Adrenal gland (tissue), 19 donors: ENCODE measurements at places on chromosomes 3 and 15. TPM values are rescaled to one million over a fixed set of nuclear protein-coding genes. Genes with fewer than 3 reads are reported as not detected.

Gene SPINK8
- total RNA-seq = not detected

Gene CCDC39
- not detected for total RNA-seq

- H3K27ac ChIP-seq = no peak overlapping the region
- no peak for DNase-seq
- no peak overlapping the region for H3K4me3 ChIP-seq
- H3K36me3 ChIP-seq = no peaks in the 10 kb centered on the region
- no peaks in the 10 kb centered on the region for H3K4me1 ChIP-seq
Measured at GRCh38 chr15:35874260-35874905, 328.4 kb upstream of the DPH6 start.

Gene TBC1D23
- 49.4 TPM for total RNA-seq

DNA sequence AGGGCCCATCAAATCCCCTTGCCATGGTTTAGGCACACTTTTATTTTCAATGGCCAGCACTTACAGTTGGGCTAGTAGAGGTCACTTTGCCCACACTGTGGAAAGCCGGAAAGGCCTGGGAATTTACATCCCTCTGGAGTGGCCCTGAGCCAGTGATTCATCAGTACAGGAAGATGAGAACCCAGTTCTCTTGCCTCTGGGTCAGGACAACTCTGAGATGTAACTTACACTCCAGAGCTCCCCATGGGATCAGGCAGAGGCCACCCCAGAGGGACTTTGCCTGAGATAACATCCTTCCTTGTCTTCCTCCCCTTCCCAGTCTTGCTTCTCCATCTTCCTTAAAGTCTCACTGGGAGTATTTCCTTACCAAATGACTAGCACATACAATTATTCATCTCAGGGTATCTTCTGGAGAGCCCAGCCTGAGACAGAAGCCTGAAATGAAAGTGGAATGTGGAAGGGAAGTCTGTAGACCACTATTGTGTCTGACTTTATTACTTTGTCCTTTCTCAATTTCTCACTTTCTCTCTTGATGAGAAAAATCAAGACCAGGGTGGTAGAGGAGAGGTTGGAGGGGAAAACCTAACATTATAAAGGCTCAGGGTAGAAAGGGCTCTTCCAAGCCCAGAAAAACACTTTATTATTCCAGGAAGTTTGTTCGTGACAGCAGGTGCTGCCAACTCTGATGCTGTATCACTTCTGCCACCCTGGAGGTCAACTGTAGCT is 220.8 kb downstream of the ZNF621 start:
- no peak for DNase-seq
- H3K36me3 ChIP-seq = no peaks in the 10 kb centered on the region
- H3K4me3 ChIP-seq = no peak overlapping the region
- H3K4me1 ChIP-seq = no peaks in the 10 kb centered on the region

Gene COX5A
- total RNA-seq = 201 TPM

DNA sequence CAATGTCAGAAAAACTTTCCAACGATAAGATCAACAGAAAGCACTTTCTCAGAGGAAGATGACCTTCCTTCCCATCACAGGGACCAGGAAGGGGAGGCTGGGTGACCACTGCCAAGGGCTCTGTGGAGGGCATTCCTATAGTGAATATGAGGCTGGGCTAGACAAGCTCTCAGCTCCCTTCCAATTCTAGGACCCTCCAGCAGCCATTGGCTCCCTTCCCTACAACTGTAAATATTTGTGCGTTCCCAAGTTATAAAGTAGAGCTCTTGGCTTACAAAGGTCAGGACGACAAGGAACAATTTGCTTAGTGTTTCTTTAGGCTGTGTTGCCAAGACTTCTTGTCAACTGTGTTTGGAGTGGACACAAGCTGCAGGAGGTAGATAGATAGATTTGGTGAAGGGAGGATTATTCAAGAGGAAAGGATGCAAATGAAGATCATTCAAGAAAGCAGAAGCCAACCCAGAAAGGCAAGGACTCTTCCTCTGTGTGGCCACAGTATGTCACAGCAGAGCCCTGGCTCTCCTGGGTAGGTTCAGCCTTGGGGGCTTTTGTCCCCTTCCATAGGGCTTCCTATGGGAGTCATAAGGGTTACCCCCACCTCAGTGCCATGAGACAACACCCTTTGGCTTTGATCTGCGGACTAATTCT is 223.6 kb upstream of the TLE3 start:
- H3K4me1 ChIP-seq = peaks cover 4% of the 10 kb centered on the region
- no peaks in the 10 kb centered on the region for H3K36me3 ChIP-seq
- H3K27me3 ChIP-seq = no peaks in the 10 kb centered on the region
- no peak overlapping the region for H3K4me3 ChIP-seq
- no peak overlapping the region for H3K27ac ChIP-seq
- DNase-seq = no peak

Gene LRRIQ4
- total RNA-seq = 0.11 TPM

DNA sequence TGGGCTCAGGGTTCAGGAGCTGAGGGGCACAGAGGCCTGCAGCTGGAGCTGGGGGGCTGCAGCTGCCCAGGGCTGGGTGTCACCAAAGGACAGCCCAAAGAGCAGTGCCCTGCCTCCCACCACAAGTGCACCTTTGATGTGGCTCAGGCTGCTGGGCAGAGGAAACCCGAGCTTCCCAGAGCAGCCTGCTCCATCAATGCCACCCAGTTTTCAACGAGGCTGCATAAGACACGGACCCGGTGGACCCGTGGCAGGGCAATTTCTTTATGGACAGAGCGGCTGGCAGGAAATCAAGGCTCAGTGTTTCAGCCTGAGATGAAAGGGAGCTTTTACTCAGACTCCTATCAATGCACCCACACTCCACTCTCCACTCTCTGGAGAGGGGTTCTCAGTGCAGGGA is 18.7 kb downstream of the SEMA5B start:
- H3K4me3 ChIP-seq = no peak overlapping the region
- no peaks in the 10 kb centered on the region for H3K27me3 ChIP-seq
- no peaks in the 10 kb centered on the region for H3K4me1 ChIP-seq
- H3K36me3 ChIP-seq = no peaks in the 10 kb centered on the region
- no peak overlapping the region for H3K27ac ChIP-seq

Gene TRPC1
- total RNA-seq = 5.9 TPM

DNA sequence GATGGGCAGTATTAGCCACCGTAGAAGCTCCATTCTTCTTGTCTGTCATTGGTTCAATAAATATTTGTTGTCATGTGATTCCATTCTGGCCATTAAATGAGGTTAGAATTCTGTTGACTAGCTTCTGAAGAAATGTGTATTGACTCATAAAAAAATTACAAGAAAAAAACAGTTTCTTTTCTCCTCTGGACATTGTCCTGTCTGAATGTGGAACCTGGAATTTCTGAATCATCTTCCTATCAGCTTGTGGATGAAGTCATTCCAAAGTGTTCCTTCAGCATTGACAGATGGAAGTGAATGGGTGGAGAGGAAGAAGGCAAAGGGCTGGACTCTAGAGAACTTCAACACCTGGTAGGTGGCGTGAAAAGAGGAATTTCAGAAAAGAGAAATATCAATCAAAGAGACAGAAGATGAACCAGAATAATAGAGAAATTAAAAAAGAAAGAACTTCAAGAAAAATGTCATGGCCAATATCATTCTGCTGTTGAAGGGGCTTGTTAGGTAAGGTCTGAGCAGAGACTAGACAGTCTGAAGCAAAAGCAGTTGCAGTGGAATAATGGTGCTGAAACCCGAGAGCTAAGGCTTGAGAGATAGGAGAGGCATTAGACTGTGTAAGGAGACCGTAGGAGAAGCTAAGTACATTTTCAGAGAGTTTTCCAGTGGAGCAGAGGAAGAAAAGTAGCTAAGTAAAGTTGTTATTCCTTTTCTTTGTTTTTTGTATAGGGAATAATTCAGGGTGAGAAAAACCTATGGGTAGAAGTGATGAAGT is 806.6 kb downstream of the SQOR start:
- no peaks in the 10 kb centered on the region for H3K36me3 ChIP-seq
- H3K4me3 ChIP-seq = no peak overlapping the region
- H3K27me3 ChIP-seq = no peaks in the 10 kb centered on the region
- H3K4me1 ChIP-seq = no peaks in the 10 kb centered on the region
- H3K27ac ChIP-seq = no peak overlapping the region

Gene GORASP1
- total RNA-seq = 38.1 TPM

Gene H1-8
- total RNA-seq = not detected

- H3K27me3 ChIP-seq = no peaks in the 10 kb centered on the region
- no peak overlapping the region for H3K27ac ChIP-seq
- H3K4me3 ChIP-seq = no peak overlapping the region
- DNase-seq = no peak
- H3K4me1 ChIP-seq = no peaks in the 10 kb centered on the region
Measured at GRCh38 chr3:193945143-193945542, 190.8 kb upstream of the HES1 start.

- no peak overlapping the region for H3K4me3 ChIP-seq
- no peaks in the 10 kb centered on the region for H3K27me3 ChIP-seq
- H3K27ac ChIP-seq = no peak overlapping the region
- no peak for DNase-seq
Measured at GRCh38 chr3:50120364-50121071, 31.8 kb downstream of the RBM5 start.

GRCh38 chr15:71273731-71274447 is 158.6 kb downstream of the THSD4 start:
- H3K27ac ChIP-seq = no peak overlapping the region
- no peaks in the 10 kb centered on the region for H3K27me3 ChIP-seq
- no peaks in the 10 kb centered on the region for H3K36me3 ChIP-seq
- DNase-seq = no peak
- H3K4me1 ChIP-seq = peaks cover 9% of the 10 kb centered on the region

Gene MORC1
- total RNA-seq = not detected

DNA sequence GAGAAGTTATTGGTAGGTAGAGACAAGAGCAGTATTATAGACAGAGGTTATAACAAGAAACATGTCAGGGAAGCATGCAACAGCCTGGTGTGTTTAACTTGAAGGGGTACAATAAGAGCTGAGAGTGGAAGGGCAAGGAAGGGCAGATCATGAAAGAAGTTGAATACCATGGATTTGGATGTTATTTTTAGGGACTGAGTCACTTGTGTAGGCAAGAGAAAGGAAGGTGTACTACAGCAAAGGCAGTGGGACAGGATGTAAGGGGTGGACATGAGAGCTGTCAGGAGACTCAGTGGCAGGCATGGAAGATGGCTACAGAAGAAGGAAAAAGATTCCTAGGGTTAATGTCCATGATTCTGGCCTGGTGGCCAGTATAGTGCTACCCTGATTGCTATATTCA is 66.4 kb downstream of the TFG start:
- no peak overlapping the region for H3K4me3 ChIP-seq
- H3K27me3 ChIP-seq = no peaks in the 10 kb centered on the region
- H3K36me3 ChIP-seq = no peaks in the 10 kb centered on the region
- no peaks in the 10 kb centered on the region for H3K4me1 ChIP-seq
- DNase-seq = no peak
- H3K27ac ChIP-seq = no peak overlapping the region

GRCh38 chr15:81880314-81880713 is 165.5 kb downstream of the MEX3B start:
- peaks cover 6% of the 10 kb centered on the region for H3K27me3 ChIP-seq
- DNase-seq = no peak

- H3K4me3 ChIP-seq = no peak overlapping the region
- H3K27ac ChIP-seq = no peak overlapping the region
- no peak for DNase-seq
- H3K27me3 ChIP-seq = no peaks in the 10 kb centered on the region
Measured at GRCh38 chr3:188979669-188980310, 192.0 kb upstream of the TPRG1 start.

Gene ZDHHC3
- total RNA-seq = 97.0 TPM

- H3K36me3 ChIP-seq = no peaks in the 10 kb centered on the region
- peak overlapping the region; percentile 46 for H3K27ac ChIP-seq
- no peaks in the 10 kb centered on the region for H3K27me3 ChIP-seq
- no peak overlapping the region for H3K4me3 ChIP-seq
- DNase-seq = peak; percentile 39
Measured at GRCh38 chr3:187967993-187968392, 186.0 kb upstream of the LPP start.

Gene FEZF2
- not detected for total RNA-seq

DNA sequence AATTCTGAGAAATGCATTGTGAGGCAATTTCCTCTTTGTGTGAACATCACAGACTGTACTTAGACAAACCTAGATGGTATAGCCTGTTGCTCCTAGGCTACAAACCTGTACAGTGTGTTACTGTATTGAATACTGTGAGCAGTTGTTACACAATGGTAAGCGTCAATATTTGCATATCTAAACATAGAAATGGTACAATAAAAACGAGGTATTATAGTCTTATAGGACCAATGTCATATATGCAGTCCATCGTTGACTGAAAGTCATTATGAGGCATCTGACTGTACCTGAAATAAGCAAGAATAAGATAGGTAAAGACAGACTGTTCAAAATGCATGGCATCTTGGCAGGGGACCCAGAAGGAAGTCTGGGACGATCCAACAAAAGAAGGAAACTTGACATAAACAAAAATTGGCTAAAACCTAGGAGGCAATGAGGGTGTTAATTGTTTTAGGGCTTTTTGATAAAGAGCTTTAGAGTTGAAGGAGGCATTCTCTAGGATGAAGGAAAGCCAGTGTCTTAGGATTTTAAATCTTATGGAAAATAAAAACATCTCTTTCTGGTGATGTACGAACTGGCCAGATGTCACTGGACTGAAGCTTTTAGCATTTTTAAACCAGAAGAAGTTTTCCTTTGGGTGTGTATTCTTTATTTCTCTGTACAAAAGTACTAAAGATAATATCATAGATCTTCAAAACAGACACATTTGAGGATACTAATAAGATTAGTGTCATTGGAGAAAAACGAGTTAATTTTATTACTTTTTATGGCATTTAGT is 9.2 kb upstream of the SPRED1 start:
- H3K27me3 ChIP-seq = no peaks in the 10 kb centered on the region
- no peak for DNase-seq
- H3K4me3 ChIP-seq = no peak overlapping the region
- H3K27ac ChIP-seq = no peak overlapping the region

DNA sequence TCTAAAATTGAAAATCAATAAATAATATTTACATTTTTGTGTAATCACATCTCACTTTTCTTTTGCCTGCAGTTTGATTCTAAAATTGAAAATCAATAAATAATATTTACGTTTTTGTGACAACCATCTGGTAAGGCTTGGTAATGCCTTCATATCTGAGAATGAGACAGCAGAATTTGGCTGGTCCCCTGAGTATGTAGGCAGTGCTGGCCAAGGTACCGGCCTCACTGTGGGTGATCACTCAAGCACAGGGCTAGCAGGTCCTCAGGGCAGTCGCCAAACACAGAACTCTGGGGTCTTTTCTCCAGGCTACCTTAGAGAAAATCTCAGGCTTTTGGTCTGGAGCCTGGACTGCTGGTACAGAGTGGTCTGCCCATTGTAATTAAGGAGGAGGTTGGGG is 26.2 kb downstream of the RTP3 start:
- no peaks in the 10 kb centered on the region for H3K4me1 ChIP-seq
- H3K27me3 ChIP-seq = no peaks in the 10 kb centered on the region
- H3K4me3 ChIP-seq = no peak overlapping the region
- no peak for DNase-seq
- no peaks in the 10 kb centered on the region for H3K36me3 ChIP-seq
